ENCODE measurements at places on chromosomes 11 and 22.

DNA sequence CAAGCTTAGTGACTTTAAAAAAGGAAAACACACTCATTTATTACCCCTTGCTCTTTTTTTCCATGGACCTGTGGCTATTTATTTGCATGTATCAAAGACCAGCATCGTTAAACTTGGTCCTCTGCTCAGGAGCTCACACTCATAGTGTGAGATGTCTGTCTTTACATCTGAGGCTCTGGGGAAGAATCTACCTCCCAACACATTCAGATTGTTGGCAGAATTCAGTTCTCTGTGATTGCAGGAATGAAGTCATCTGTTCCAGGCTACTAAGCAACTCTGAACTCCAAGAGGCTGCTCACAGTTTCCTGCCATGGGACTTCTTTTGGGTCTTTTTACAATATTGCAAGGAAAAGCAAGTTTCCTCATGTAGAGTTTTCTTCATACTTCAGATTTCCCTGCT is 138.8 kb downstream of the LRRC4C start:
- DNase-seq: no peak

DNA sequence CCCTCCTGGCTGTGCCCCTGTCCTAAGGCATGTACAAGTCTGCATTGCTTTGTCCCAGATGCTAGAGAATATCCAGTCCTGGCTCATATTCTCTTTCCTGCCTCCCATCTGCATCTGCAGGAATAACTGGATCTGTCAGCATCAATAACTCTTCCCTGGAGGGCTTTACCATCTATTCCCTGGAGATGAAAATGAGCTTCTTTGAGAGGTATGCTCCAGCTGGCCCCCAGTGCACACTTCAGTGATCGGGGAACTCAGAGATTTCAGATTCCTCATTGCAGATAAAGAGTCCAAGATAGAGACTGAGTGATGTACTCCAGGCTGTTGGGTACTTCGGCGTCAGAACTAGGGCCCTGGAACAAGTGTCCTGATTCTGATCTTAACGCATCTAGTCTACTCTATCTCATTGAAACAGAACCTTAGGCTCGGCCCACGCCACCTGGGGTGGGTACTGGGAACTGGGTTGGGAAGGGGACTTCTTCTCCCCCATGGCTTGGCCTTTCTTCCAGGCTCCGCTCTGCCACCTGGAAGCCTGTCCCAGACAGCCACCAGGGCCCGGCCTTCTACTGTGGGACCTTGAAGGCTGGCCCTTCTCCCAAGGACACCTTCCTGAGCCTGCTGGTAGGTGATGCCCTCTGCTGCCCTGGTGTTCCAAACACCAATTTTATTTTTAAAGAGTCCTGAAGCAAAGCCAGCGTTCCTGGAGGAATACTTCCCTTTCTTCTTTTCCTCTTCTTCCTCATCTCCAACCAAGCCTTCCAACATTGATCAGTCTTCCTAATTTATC is 17.8 kb upstream of the GLB1L2 start:
- DNase-seq: no peak

- DNase-seq: no peak
These were observed 47.0 kb upstream of the CARS1 start for GRCh38 chr11:3104051-3104714.

- DNase-seq: no peak
These were observed 13.4 kb downstream of the OTOG start for GRCh38 chr11:17560281-17561110.

GRCh38 chr22:48423481-48423911 is 1404.2 kb downstream of the BRD1 start:
- no peak for DNase-seq

GRCh38 chr11:16795146-16795545 is 56.7 kb downstream of the C11orf58 start:
- no peak for DNase-seq

Data from cardiac fibroblast (primary cell).